Astrocyte of the spinal cord (primary cell): ENCODE measurements at places on chromosomes 1 and 21.

GRCh38 chr1:156539818-156540355, 32.5 kb downstream of the IQGAP3 start:
- DNase-seq = no peak

- DNase-seq = no peak
These were observed 154.1 kb downstream of the CAMTA1 start for GRCh38 chr1:6939363-6939762.

GRCh38 chr21:20627594-20627993, 370.6 kb upstream of the NCAM2 start:
- DNase-seq = no peak

DNA sequence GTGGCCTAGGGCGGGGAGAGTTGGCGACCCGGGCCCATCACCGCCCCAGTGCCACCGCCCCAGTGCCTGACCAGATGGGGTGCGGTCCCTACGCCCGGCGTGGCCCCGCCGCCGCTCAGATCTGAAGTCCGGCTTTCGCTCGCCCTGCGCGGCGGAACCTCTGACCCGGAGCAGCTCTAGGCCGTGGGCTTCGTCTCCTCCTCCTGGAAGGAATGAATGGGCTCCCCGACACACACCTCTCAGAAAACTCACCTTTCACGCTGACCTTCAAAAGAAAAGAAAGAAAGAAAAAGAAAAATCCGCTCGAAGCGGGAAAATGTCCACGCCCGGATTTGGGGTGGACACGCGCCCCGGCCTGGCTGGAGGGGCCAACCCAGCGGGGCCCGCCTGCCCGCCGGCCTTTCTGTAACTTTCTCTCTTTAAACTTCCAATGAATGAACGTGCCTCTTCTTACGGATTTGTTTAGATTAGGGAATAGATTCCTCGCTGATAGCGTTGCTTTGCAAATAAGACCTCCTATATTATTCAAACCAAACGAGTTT, 5.4 kb upstream of the SIM2 start:
- peak; percentile 52 for DNase-seq

- peak; percentile 87 for DNase-seq
These were observed 3.2 kb downstream of the ID3 start for GRCh38 chr1:23555986-23556634.

DNA sequence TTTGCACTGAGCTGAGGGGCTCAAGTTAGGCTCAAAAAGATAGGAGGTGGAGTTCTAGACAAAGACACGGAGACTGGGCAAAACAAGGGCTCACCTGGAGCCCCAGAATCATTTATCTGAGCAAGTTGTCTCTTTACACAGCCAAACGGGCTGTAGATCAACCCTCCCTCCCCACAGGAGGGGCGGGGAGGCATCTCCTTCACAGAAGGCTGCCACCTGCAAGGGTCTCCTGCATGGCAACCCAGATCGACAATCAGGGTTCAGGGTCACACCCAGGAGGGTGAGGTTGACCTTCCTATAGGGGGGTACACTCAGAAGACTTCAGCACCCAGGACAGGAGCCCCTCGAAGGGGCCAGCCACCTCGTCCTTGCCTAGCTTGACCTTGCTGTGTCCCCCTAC, 84.0 kb downstream of the CD247 start:
- DNase-seq = no peak

DNA sequence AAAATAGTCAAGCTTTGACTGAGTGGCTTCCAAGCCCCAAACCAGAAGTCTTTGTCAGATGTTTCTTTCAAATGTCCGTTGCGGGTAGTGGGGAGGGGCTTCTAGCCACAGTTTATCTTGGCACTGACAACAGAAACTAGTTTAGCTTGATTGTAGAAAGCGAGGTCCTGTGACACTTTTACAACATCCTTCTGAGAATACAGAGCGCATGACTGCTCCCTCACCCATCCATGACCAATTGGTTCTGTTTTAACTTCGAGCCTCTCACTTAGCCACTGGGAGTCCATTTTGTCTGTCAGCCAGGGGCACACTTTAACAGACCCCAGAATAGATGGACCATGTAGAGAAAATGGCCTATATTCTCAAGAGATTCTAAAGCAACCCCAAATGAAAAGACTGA, 199.2 kb upstream of the ST6GALNAC5 start:
- peak; percentile 13 for DNase-seq

GRCh38 chr1:11982010-11982392, 1.8 kb downstream of the MFN2 start:
- no peak for DNase-seq
